Progenitor cell of endocrine pancreas (in vitro differentiated cells): ENCODE measurements at places on chromosomes 12 and 14. TPM values are rescaled to one million over a fixed set of nuclear protein-coding genes. Genes with fewer than 3 reads are reported as not detected.

DNA sequence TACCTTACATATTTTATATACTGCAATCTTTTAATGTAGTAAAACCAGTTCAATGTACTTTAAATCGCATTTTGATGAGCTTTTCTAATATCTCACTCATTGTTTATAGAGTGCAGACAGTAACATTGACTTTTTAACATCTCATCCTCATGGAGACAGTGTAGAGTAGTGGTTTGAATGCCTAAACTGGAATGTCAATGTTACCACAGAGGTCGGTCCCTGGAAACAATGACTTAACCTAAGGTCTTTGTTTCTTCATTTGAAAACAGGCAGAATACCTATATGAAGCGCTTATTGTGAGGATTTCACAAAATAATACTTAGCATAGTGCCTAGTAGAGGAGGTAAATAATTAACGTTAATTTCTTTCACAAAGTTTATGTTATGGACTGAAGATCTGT is 5.0 kb downstream of the CDK17 start:
- H3K27me3 ChIP-seq: no peaks in the 10 kb centered on the region
- H3K4me3 ChIP-seq: no peak overlapping the region
- peaks cover 3% of the 10 kb centered on the region for H3K36me3 ChIP-seq
- DNase-seq: no peak
- peaks cover 30% of the 10 kb centered on the region for H3K4me1 ChIP-seq

GRCh38 chr14:22200977-22201605 is 387.9 kb downstream of the DAD1 start:
- H3K27me3 ChIP-seq: peaks cover 2% of the 10 kb centered on the region
- no peak overlapping the region for H3K27ac ChIP-seq
- H3K4me1 ChIP-seq: no peaks in the 10 kb centered on the region

- peak overlapping the region; percentile 81 for H3K4me3 ChIP-seq
- H3K27me3 ChIP-seq: peaks cover 22% of the 10 kb centered on the region
- peaks cover 5% of the 10 kb centered on the region for H3K36me3 ChIP-seq
- DNase-seq: peak; percentile 51
- peaks cover 24% of the 10 kb centered on the region for H3K4me1 ChIP-seq
These were observed 1.4 kb upstream of the ARHGEF40 start for GRCh38 chr14:21068521-21069387.

GRCh38 chr14:59308086-59308485 is 119.6 kb downstream of the DAAM1 start:
- H3K4me1 ChIP-seq: peaks cover 16% of the 10 kb centered on the region
- no peaks in the 10 kb centered on the region for H3K36me3 ChIP-seq
- no peak for DNase-seq
- H3K27ac ChIP-seq: no peak overlapping the region
- no peaks in the 10 kb centered on the region for H3K27me3 ChIP-seq

DNA sequence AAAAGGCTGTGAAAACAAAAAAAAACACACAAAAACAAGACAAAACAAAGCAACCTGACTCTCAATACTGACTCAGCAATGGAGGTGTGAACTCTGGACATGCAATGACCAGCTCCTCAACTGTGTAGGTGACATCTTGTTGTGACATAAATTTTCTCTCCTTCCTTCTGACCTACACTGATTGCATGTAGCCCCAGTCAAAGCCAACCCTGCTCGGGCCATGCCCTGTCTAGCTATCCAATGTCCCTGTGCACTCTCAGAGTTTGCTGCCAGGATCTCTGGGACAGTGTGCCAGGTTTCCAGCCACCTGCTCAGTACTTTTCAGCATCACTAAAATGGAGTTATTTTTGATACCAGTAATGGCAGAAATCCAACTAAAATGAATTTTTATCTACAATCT is 18.9 kb upstream of the CRACR2A start:
- DNase-seq: no peak
- H3K4me3 ChIP-seq: no peak overlapping the region
- H3K4me1 ChIP-seq: peaks cover 23% of the 10 kb centered on the region
- no peaks in the 10 kb centered on the region for H3K36me3 ChIP-seq

Gene PLEKHD1
- total RNA-seq: 1.5 and 2.0 TPM in 2 replicates

DNA sequence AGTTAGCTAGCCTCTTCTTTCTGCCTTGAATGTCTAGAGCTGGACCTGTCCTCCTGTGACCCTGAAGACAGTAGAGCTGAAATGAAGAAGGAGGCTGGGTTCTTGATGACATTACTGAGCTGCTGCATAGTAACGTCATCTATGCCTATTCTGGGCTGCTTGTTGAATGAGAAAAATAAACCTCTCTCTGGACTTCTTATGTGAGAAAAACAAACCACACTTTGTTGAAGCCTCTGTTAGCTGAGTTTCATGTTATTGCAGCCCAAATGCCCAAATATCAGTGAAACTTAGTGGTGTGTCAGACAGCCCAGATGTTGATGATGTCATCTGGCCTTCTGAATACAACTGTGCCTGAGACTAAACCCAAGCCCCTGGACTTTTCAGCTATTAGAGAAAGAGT is 67.0 kb upstream of the MAX start:
- H3K4me1 ChIP-seq: peaks cover 1% of the 10 kb centered on the region
- no peaks in the 10 kb centered on the region for H3K36me3 ChIP-seq
- H3K4me3 ChIP-seq: no peak overlapping the region
- no peak overlapping the region for H3K27ac ChIP-seq

- H3K4me3 ChIP-seq: no peak overlapping the region
- no peaks in the 10 kb centered on the region for H3K27me3 ChIP-seq
- peaks cover 1% of the 10 kb centered on the region for H3K36me3 ChIP-seq
- no peak overlapping the region for H3K27ac ChIP-seq
- no peaks in the 10 kb centered on the region for H3K4me1 ChIP-seq
These were observed 398.7 kb downstream of the TMEM121 start for GRCh38 chr14:105924951-105925591.

GRCh38 chr12:54411391-54412241 is 7.5 kb downstream of the ITGA5 start:
- H3K27me3 ChIP-seq: no peaks in the 10 kb centered on the region
- H3K4me1 ChIP-seq: peaks cover 17% of the 10 kb centered on the region
- no peak overlapping the region for H3K4me3 ChIP-seq
- DNase-seq: no peak
- H3K36me3 ChIP-seq: peaks cover 10% of the 10 kb centered on the region
- H3K27ac ChIP-seq: no peak overlapping the region

- no peak overlapping the region for H3K27ac ChIP-seq
- H3K36me3 ChIP-seq: no peaks in the 10 kb centered on the region
- H3K27me3 ChIP-seq: peaks cover 47% of the 10 kb centered on the region
- no peak for DNase-seq
These were observed 634 bp upstream of the TMEM63C start for GRCh38 chr14:77180726-77181602.

- peak overlapping the region; percentile 75 for H3K4me3 ChIP-seq
- peaks cover 8% of the 10 kb centered on the region for H3K4me1 ChIP-seq
- DNase-seq: no peak
- H3K27ac ChIP-seq: no peak overlapping the region
- peaks cover 48% of the 10 kb centered on the region for H3K27me3 ChIP-seq
These were observed 866 bp upstream of the PITPNM2 start for GRCh38 chr12:123151457-123152454.

Gene OVCH1
- total RNA-seq: 0.31 and 0.65 TPM in 2 replicates

DNA sequence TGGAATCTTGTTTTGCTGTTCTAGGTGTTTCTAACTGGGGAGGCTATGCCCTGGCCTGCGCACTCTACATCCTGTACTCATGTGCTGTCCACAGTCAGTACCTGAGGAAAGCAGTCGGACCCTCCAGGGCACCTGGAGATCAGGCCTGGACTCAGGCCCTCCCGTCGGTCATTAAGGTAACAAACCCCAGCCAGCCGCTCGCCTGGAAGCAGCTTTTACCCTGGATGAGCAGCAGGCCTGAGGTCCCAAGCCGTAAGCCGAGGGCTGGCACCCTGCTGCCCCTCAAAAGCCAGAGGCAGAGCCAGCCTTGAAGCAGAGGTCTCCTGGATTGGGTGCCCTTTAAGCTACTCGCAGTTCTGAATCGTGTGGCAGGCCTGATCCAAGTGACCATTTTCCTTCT is 29.1 kb downstream of the GPR68 start:
- DNase-seq: no peak
- no peaks in the 10 kb centered on the region for H3K4me1 ChIP-seq
- H3K4me3 ChIP-seq: no peak overlapping the region
- peaks cover 37% of the 10 kb centered on the region for H3K36me3 ChIP-seq
- no peaks in the 10 kb centered on the region for H3K27me3 ChIP-seq

DNA sequence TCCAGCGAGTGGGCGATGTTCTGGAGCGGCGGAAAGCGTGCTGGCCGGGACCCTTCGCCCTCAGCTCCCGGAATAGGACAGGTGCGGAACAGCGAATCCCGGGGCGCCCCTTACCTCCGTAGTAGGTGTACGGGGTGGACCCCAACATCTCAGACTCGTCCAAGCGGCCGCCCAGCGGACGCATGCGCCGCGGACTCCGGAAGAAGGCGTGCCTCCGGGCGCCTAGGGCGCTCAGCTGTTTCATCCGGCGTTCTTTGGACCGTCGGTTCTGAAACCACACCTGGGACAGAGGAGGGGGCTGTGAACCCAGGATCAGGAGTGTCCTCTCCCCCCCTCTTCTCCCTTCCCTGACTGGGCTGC is 4.5 kb downstream of the LHX5 start:
- H3K36me3 ChIP-seq: no peaks in the 10 kb centered on the region
- no peak overlapping the region for H3K27ac ChIP-seq
- peaks cover 82% of the 10 kb centered on the region for H3K27me3 ChIP-seq
- H3K4me3 ChIP-seq: peak overlapping the region; percentile 63
- DNase-seq: no peak
- H3K4me1 ChIP-seq: peaks cover 17% of the 10 kb centered on the region

DNA sequence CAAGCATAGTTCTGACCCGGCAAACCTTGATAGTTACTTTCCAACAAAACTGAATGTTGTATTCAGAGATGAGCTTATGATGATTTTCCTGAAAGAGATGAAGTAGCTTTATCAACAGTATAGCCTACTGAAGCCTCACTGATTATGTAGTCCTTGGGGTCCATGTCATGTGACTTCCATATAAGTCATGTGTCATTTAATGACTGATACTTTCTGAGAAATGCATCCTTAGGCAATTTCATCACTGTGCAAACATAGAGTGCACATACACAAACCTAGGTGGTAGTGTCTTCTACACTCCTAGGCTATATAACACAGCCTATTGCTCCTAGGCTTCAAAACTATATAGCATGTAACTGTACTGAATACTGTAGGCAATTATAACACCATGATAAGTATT is 28.5 kb upstream of the TUBA1C start:
- no peak overlapping the region for H3K27ac ChIP-seq
- peaks cover 16% of the 10 kb centered on the region for H3K4me1 ChIP-seq
- H3K27me3 ChIP-seq: peaks cover 2% of the 10 kb centered on the region
- no peak for DNase-seq
- no peaks in the 10 kb centered on the region for H3K36me3 ChIP-seq

Gene GPR68
- total RNA-seq: 0.31 and 0.87 TPM in 2 replicates

DNA sequence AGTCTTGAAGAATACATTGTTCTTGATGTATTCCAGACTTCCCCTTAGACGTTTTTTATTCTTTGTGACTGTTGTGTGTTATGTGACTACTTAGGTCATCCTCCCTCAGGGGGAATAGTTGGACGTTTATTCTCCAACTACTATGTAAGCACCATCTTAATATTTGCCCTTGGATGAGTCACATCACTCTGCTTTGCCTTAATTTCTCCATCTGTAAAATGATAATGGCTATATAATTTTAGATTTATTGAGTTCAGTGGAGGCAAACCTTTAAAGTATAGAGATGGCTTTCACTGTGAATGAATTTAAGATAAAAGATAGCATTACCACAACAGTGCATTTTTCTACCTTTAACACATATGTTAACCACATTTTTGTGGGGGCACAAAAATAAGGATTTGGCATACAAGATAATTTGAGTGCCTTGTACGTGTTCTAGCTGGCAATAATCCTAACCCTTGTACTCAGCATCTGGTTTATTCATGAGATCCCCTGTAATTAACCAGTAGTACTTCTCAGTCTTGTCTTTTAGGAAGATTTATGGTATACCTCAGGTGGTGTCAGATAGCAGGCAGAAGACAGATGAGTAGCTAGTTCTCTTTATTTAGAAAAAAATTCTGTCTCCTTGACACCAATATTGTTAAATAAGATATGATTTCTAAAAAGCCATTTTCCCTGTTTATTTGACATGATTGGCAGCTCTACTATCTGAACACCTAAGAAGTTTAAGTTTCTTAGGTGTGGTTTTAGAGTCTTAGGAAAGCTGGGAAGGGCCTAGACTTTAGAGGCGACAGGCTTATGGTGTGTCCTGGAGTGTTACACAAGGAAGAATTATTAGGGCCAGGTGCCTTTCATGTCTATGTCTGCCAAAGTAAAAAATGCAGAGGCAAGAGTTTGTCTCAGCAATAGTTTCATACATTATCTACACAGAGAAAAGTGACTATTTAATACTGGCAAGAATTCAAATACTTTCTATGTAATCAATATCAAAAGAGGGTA is 152.3 kb downstream of the RAD51B start:
- H3K27ac ChIP-seq: no peak overlapping the region
- peaks cover 8% of the 10 kb centered on the region for H3K36me3 ChIP-seq
- H3K4me1 ChIP-seq: peaks cover 27% of the 10 kb centered on the region
- no peak for DNase-seq
- no peak overlapping the region for H3K4me3 ChIP-seq
- H3K27me3 ChIP-seq: no peaks in the 10 kb centered on the region

Gene GPRC5D
- total RNA-seq: not detected in 2 replicates

- H3K27me3 ChIP-seq: peaks cover 4% of the 10 kb centered on the region
- H3K4me1 ChIP-seq: peaks cover 8% of the 10 kb centered on the region
- H3K36me3 ChIP-seq: peaks cover 3% of the 10 kb centered on the region
- no peak overlapping the region for H3K27ac ChIP-seq
- H3K4me3 ChIP-seq: no peak overlapping the region
These were observed 131.0 kb downstream of the TTC8 start for GRCh38 chr14:88955455-88955854.

DNA sequence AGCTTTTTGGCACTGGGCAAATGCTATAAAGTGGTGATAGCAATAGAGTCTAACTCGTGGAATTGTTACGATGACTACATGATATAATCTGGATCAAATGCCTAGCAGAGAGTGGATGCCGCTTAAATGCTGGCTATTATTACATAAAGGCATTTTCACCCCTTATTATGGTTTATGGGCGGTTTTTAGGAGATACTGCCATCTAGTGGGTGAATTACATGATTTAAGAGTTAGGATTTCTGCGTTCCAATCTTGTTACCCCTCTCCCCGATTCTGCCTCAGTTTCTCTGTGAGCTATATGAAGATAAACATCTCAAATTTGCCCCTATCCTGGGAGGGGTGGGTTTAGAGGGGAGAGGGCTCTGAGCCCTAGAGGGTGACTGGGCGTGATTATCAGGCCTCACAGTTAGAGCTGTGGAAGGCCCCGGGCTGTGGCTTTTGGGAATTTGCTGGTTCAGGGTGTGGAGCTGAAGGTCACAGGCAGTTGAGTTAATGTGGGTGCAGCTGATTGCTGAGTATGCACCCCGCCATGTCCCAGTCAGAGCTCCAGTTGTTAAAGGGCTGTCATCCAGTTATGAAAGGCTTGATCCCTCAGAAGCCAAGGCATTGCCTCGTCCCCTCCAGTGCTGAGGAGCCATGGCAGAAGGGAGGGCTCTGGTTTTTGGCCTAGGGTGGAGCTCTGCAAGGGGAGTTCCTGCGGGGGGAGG is 14.4 kb downstream of the CLSTN3 start:
- DNase-seq: no peak
- peaks cover 54% of the 10 kb centered on the region for H3K36me3 ChIP-seq
- no peaks in the 10 kb centered on the region for H3K4me1 ChIP-seq
- H3K27me3 ChIP-seq: no peaks in the 10 kb centered on the region

Gene PRPF39
- 66.8 and 78.0 TPM in 2 replicates for total RNA-seq

Gene TSPAN8
- total RNA-seq: 0.33 and 1.0 TPM in 2 replicates

GRCh38 chr12:68951652-68952051 is 18.7 kb upstream of the CPM start:
- no peak for DNase-seq
- H3K4me1 ChIP-seq: peaks cover 3% of the 10 kb centered on the region
- peaks cover 4% of the 10 kb centered on the region for H3K27me3 ChIP-seq
